ENCODE measurements at places on chromosomes 13 and 19. TPM values are rescaled to one million over a fixed set of nuclear protein-coding genes. Genes with fewer than 3 reads are reported as not detected.

MYPOP gene
- 8.7 TPM for total RNA-seq

ZNF527 gene
- 12.5 TPM for total RNA-seq

KLK10 gene
- total RNA-seq: not detected

GET3 gene
- 37.9 TPM for total RNA-seq

RASAL3 gene
- total RNA-seq: 122 TPM

Measured in CD4-positive, CD25-positive, alpha-beta regulatory T cell (primary cell).